ENCODE measurements at places on chromosomes 1 and 21.

DNA sequence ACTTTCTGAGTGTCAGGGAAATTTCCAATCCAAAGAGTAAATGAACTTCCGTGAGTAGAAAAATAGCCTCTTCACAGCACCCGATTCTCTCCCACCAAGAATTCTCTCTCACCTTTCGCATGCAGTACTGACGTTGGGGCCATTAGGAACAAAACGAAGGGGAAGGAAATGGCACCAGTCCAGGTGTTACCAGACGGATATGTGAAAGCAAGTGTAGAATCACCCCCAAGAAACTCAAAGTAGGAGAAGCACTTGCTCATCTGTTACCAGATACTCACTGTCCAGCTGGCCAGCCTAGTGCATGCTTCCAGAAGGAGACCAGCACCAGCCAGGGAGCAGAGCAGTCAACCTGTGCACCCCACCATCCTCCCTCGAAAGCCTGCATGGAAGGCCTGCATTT, 55.1 kb downstream of the ITPKB start:
- no peak for DNase-seq

GRCh38 chr1:202106340-202107254, 16.1 kb upstream of the GPR37L1 start:
- DNase-seq, result no peak

DNA sequence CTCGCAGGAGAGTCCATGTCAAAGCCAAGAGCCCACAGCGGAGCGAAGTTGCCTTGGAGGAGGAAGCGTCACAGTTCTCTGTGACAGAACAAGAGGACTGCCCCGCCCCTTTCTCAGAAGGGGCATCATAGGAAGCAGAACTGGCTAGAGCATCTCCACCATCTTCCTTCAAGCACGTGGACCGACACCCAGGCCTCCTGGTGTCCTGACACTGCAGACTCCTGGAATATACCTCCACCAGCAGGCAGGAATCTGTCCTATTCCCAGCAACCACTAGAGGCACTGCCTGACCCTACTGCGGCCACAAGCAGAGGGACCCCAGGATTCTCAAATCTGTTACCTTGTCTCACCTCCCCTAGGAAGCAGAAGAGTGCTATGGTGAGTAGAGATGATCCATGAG, 37.8 kb downstream of the GPA33 start:
- no peak for DNase-seq

DNA sequence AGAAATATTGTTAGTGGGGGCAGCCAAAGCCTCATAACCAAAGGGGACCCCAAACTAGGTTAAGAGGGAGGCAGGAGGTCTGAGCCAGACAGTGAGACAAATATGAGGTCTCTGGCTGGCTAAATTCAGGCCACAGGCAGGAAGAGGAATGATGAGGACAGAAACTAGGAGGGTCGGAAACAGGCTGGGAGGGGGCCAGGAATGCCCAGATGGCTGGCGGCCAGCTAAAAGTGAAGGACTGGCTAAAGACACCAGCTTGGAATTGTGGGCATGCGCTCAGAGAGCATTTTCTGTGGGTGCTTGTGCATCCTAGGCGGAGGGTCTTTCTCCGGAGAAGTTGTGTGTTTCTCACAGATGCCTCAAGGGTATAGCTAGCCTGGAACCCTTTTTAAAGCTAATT, 77.0 kb downstream of the PGM1 start:
- DNase-seq, result no peak

DNA sequence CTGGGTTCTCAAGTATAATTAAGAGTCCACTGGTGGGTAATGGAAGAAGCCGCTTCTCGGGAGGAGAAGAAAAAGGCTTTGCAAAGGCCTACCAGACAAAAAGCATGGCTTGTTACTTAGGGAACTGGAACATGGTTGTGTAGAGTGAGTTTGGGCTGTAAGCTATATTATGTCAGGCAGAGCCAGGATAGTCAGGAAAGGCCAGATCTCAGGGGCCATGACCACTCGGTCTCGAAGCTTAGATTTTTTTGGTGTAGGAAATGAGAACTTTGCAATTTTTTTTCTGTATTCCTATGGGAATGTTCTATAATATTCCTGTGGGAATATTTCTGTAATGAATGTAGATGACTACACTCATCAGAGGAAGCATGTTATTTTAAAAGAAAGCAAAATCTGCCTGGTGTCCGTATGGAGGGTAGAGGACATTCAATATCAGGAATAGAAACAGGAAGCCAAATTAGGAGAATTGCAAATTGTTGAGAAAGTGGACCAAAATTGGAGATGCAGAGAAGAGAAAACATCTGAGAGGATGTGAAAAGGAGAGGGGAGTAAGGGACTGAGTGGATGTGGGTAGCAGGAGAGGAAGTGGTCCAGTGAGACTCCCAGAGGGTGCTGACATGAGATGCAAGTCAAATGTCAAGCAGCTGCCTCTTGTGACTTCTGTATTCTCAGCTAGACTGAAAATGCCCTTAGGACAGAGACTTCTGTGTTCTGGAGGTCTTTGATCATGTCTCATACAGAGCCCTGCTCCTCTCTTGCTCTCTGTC, 45.2 kb upstream of the HAO2 start:
- no peak for DNase-seq

DNA sequence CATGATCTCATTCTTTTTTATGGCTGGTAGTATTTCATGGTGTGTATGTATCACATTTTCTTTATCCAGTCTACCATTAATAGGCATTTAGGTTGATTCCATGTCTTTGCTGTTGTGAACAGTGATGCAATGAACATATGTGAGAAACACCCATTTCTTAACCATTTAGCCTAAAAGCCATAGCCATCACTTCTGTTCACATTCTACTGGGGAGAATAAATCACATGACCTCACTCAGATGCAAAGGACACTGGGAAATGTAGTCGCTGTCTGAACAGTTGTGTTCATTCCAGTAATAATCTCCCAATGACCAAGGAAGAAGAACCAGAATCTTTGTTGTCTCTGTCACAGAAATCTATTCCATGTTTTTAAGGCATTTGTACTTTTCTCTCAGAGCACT, 15.1 kb upstream of the PLA2G2E start:
- DNase-seq, result no peak
